Cardiac muscle cell (in vitro differentiated cells and primary cell): ENCODE measurements at places on chromosomes 1 and 21. TPM values are rescaled to one million over a fixed set of nuclear protein-coding genes. Genes with fewer than 3 reads are reported as not detected.

The CDA gene
- polyA plus RNA-seq = not detected in 2 replicates

The TBX19 gene
- 1.6 and 1.7 TPM in 2 replicates for polyA plus RNA-seq

The TRIM58 gene
- 2.2 and 2.6 TPM in 2 replicates for polyA plus RNA-seq

The RFX5 gene
- 51.3 and 52.4 TPM in 2 replicates for polyA plus RNA-seq

The RGSL1 gene
- not detected in 2 replicates for polyA plus RNA-seq

DNA sequence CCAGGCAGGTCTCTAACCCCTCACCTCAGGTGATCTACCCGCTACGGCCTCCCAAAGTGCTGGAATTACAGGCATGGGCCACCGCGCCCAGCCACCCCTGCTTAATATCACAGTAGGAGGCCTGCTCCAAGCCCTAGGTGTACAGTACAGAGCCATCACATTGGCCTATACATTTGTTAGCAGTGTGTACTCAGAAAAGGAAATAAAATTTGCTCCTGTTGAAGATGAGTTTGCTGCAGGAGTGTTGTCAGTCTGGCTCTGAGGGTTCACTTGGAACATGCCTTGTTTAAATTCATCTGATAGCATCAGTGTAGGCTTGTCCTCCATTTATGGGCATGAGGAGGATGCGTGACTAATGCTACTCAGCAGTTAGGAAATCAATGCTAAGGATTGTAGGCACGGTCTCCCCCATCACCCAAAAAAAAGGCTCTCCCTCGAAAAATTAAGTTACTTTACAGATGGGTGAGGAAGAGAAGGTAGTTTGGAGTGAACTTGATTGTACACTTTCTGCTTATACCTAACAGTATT lies 4.6 kb upstream of the ENAH start:
- H3K4me3 ChIP-seq = no peak overlapping the region
- H3K36me3 ChIP-seq = no peaks in the 10 kb centered on the region
- peaks cover 10% of the 10 kb centered on the region for H3K4me1 ChIP-seq
- H3K27ac ChIP-seq = peak overlapping the region; percentile 56

DNA sequence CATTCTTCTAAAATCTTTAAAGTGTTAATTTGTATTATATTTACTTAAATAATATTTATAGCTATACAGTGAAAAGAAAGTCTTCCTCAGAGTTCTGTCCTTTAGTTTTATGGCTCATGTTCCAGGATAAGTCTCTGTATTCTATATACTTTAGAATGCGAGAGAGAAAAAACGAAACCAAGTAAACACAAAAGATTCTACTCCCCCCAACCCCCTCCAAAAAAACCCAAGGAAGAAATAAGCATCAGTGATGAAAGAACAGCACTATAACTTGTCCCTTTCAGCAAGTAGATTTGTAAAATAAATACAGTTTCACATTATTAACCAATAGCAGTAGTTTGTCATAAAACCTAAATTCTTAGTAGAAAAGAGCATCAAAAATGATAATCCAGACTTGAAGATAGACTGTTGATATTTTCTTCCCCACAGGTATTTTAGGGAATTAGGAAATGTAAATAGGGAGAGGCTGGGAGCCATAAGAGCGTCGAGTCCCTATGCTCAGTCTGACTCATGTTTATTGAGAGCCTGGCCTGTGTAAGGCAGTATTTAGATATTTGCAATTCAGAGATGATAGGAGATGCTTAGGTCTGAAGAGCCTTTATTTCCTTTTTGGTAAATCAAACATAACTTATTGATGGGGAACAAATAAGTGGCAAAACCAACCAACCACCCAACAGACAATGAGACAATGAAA lies 35.5 kb downstream of the CDC14A start:
- H3K36me3 ChIP-seq = no peaks in the 10 kb centered on the region
- peak; percentile 7 for DNase-seq
- no peak overlapping the region for H3K4me3 ChIP-seq
- no peak overlapping the region for H3K27ac ChIP-seq

DNA sequence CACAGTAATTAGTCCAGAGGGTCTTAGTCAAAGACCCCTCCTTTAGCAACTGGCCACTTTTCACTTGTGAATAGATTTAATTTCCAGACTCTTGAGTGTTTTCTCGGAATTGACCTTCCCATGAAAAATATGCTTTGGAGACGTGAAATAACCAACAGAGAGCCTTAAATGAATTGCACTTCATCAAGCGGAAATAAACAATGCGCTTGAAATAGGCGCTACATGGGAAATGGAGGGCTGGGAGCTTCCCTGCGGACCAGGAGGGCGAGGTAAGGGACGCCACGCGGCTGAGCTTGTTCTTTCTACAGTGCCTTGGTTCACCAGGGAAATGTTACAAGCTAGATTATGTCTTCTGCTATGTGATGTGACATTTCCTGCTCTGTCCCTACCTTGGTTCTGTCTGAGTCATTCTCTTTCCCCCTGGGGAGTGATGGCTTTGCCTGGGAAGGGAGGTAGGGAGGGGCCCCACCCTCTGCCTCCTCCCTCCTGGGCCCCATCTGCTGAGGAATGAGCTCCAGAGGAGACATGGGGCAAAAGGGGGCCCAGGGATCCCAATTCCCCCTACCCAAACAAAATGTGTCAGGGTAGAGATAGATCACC lies 619.3 kb downstream of the PTPRU start:
- DNase-seq = no peak

GRCh38 chr1:7888248-7889081 lies 35.6 kb upstream of the UTS2 start:
- no peak overlapping the region for H3K4me3 ChIP-seq
- no peaks in the 10 kb centered on the region for H3K27me3 ChIP-seq
- no peaks in the 10 kb centered on the region for H3K4me1 ChIP-seq
- no peaks in the 10 kb centered on the region for H3K36me3 ChIP-seq

DNA sequence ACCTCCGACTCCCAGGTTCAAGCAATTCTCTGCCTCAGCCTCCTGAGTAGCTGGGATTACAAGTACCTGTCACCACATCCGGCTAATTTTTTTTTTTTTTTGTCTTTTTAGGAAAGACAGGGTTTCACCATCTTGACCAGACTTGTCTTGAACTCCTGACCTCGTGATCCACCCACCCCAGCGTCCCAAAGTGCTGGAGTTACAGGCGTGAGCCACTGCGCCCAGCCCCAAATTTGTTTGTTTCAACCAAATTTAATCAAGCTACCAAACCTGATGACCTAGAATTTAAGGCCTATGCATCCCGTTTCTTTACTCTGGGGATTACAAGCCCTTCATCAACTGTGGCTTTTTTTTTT lies 58.3 kb upstream of the TBX15 start:
- no peak for DNase-seq
- H3K27me3 ChIP-seq = no peaks in the 10 kb centered on the region
- H3K27ac ChIP-seq = no peak overlapping the region
- H3K4me1 ChIP-seq = peaks cover 6% of the 10 kb centered on the region
- no peaks in the 10 kb centered on the region for H3K36me3 ChIP-seq

DNA sequence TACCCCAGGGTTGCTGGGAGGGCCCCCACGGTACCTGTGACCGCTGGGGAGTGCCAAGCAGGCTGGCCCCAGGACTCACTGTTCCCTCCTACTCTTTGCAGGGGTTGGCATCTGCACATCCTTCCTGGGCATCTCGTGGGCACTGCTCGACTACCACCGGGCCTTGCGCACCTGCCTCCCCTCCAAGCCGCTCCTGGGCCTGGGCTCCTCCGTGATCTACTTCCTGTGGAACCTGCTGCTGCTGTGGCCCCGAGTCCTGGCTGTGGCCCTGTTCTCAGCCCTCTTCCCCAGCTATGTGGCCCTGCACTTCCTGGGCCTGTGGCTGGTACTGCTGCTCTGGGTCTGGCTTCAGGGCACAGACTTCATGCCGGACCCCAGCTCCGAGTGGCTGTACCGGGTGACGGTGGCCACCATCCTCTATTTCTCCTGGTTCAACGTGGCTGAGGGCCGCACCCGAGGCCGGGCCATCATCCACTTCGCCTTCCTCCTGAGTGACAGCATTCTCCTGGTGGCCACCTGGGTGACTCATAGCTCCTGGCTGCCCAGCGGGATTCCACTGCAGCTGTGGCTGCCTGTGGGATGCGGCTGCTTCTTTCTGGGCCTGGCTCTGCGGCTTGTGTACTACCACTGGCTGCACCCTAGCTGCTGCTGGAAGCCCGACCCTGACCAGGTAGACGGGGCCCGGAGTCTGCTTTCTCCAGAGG lies 6.8 kb downstream of the XKR8 start:
- no peaks in the 10 kb centered on the region for H3K4me1 ChIP-seq
- no peak overlapping the region for H3K4me3 ChIP-seq
- H3K27me3 ChIP-seq = no peaks in the 10 kb centered on the region
- H3K27ac ChIP-seq = no peak overlapping the region
- DNase-seq = no peak

DNA sequence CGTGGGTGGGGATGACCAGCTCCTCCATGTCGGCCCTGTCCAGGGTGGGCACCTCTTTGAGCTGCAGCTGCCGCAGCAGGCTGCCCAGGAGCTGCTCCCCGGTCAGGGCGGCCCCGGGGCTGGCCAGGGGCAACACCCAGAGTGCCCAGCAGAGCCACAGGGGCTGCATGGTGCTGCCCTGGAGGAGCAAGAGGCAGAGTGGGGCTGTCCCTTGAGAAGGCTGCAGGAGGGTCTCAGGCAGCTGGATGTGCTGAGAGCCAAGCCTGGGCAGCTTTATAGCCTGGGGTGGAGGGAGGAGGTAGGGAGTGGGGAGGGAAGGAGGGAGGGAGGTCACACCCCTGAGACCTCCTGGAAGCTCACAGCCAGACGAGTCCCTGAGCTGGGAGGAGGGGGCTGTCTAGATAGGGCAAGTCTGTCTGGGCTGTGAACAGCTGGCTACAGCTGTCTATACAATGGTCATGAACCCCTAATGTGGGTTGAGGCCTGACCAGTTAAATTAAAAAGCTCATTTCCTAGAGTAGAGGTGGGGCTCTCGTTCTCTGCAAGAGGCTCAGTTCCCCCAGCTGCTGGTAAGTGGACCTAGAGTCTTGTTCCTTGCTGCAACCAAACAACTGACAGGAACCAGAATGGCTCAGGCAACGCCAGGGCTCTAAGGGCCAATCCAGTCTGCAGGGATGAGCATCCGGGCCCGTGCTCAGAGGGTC lies at the start of gene LEFTY1:
TSS of gene LEFTY1 (minus strand) at position 249 of the 704 bp plus-strand sequence. CDS start at position 169, 80 bp downstream.
- H3K27ac ChIP-seq = no peak within 1 kb of the TSS
- H3K4me3 ChIP-seq = no peak within 1 kb of the TSS
- H3K36me3 ChIP-seq = no peaks in the 10 kb centered on the region
- no peaks in the 10 kb centered on the region for H3K4me1 ChIP-seq

DNA sequence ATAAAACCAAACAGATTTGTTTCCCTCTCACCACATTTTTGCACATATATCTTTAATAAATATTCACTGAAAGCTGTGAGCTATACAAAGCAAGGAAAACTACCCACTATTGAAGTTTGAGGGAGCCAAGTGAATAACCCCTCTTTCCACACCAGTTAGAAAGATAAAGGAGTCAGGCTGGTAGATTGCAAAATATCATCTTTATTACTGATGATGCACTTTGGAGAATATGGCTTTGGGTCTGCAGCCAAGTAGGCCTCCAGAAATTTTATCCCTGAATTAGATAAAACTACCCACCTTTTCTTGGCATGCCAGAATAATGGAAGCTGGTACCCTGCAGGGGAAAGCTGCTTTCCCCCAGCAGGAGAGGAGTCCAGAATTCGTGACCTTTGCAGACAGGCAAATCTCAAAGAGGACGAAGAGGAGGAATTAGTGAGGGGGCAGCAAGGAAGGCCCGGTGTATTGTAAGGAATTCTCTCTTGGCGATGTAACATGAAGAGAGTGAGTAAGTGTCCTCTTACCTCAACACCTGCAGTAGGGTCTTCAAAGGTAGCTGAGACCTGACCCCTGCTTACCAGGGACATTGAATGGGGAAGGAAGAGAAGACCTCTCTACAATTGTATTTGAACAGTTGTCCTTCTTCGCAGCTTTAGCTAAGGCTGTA lies 84.7 kb downstream of the LRRC8D start:
- peaks cover 43% of the 10 kb centered on the region for H3K4me1 ChIP-seq
- H3K27me3 ChIP-seq = no peaks in the 10 kb centered on the region
- peak overlapping the region; percentile 83 for H3K27ac ChIP-seq
- no peak for DNase-seq
- no peaks in the 10 kb centered on the region for H3K36me3 ChIP-seq

- H3K4me1 ChIP-seq = peaks cover 21% of the 10 kb centered on the region
- H3K27me3 ChIP-seq = no peaks in the 10 kb centered on the region
- no peak for DNase-seq
- no peaks in the 10 kb centered on the region for H3K36me3 ChIP-seq
These were observed 447.8 kb downstream of the USP25 start for GRCh38 chr21:16177532-16177931.
